ENCODE measurements at places on chromosomes 12 and 14.

DNA sequence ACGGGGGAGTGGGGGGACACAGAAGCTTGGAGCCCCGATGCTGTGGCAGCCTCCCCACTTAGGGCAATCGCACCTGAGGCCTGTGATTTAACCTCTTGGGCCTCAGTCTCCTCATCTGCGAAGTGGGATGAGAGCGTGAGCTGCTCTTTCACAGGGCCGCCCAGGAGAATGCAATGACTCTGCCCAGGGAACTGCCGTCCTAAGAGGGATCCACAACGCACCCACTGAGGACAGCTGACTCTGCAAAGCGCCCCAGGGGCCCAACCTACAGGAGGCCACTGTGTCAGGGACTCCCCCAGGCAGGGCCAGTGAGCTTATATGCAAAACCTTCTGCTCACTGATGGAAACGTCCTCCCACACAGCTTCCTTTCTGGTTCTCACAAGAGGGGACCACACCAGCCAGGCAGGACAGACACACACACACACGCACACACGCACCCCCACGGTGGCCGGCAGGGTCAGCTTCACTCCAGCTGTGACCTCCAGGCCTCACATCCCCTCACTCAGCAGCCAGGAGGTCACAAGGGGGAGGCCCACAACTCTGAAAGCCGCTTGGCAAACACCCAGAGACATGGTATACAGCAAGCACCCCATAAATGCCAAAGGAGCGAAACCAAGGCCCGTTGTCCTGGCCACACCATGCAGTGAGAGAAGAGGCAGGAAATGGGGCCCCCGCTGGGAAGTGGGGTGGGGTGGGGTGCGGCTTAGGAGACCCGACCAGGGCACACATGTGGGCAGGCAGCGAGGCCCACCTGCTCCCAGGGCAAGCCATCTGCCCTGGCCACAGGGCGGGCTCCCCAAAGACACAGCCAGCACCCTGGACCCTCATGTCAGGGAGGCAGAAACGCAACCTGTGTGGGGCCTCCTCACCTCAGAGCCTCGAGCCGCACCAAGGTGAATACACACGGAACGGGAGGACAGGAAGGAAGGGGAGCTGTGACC lies 73.3 kb downstream of the NCOR2 start:
- H3K36me3 ChIP-seq: peaks cover 3% of the 10 kb centered on the region
- H3K4me3 ChIP-seq: no peak overlapping the region
- no peak overlapping the region for H3K27ac ChIP-seq

- H3K27ac ChIP-seq: peak within 1 kb of the TSS; percentile 98
- peaks cover 12% of the 10 kb centered on the region for H3K4me1 ChIP-seq
- no peaks in the 10 kb centered on the region for H3K27me3 ChIP-seq
- H3K4me3 ChIP-seq: peak within 1 kb of the TSS; percentile 69
- H3K36me3 ChIP-seq: peaks cover 22% of the 10 kb centered on the region
Observed at GRCh38 chr14:24114532-24115421, at the start of the genes DCAF11 and NRL. TSS of gene DCAF11 (plus strand) at chr14:24114777. CDS start at chr14:24115595, 818 bp downstream. TSS of gene NRL (minus strand) at chr14:24114949. CDS start at chr14:24082848, 32,101 bp downstream.

DNA sequence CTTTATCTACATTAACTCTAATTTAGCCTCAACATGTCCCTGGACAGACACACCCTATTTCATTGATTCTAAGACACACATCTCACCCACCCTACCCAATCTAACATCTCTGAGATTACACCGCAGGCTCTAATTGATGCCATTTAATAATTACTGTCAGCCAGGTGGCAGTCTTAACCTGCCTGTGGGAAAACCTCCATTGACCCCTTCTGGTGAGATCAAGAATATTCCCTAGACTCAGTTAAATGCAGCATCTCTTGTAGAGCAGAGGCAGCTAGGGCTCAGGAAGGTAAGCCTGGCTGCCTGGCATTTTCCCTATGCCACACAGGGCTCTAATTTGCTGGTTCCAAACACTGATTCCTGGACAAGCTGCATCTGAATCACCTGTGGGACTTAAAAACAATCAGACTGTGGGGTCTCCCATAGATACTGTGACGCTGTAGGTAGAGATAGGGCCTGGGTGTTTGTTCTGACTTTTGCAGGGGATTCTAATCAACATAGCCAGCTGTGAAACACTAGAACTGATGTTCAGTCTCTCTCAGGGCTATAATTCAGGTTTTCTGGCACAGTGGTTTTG lies 14.3 kb downstream of the MCRS1 start:
- H3K36me3 ChIP-seq: peaks cover 19% of the 10 kb centered on the region
- H3K27me3 ChIP-seq: peaks cover 11% of the 10 kb centered on the region
- H3K4me1 ChIP-seq: peaks cover 6% of the 10 kb centered on the region
- H3K27ac ChIP-seq: no peak overlapping the region
- H3K4me3 ChIP-seq: no peak overlapping the region
- no peak for DNase-seq

GRCh38 chr14:61139006-61139599 lies 142.0 kb downstream of the TMEM30B start:
- no peak for DNase-seq
- no peaks in the 10 kb centered on the region for H3K4me1 ChIP-seq
- no peaks in the 10 kb centered on the region for H3K27me3 ChIP-seq
- no peak overlapping the region for H3K27ac ChIP-seq
- no peaks in the 10 kb centered on the region for H3K36me3 ChIP-seq
- H3K4me3 ChIP-seq: no peak overlapping the region

GRCh38 chr12:111761099-111761498 lies 5.6 kb upstream of the ALDH2 start:
- DNase-seq: no peak
- no peak overlapping the region for H3K27ac ChIP-seq
- H3K36me3 ChIP-seq: peaks cover 8% of the 10 kb centered on the region

DNA sequence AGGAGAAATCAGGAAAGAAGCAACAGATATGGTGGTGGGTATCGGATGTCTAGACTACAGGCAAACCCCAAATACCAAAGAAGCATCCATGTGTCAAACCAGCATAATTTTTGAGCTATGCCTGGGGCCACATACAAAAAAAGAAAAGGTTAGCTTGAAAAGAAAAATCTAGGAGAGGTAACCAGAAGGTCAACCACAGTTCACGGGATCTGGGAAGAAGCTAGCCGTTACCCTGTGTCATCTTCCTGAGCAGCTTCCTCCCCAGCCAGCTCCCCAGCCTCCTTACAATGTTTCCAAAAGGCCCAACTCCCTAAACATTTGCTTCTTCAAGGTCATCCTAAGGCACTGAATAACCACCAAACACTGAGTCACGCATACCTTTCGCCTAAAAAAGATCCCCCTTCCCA lies 3.1 kb downstream of the SINHCAF start:
- H3K4me1 ChIP-seq: peaks cover 8% of the 10 kb centered on the region
- no peaks in the 10 kb centered on the region for H3K27me3 ChIP-seq
- no peaks in the 10 kb centered on the region for H3K36me3 ChIP-seq
- H3K27ac ChIP-seq: peak overlapping the region; percentile 94

DNA sequence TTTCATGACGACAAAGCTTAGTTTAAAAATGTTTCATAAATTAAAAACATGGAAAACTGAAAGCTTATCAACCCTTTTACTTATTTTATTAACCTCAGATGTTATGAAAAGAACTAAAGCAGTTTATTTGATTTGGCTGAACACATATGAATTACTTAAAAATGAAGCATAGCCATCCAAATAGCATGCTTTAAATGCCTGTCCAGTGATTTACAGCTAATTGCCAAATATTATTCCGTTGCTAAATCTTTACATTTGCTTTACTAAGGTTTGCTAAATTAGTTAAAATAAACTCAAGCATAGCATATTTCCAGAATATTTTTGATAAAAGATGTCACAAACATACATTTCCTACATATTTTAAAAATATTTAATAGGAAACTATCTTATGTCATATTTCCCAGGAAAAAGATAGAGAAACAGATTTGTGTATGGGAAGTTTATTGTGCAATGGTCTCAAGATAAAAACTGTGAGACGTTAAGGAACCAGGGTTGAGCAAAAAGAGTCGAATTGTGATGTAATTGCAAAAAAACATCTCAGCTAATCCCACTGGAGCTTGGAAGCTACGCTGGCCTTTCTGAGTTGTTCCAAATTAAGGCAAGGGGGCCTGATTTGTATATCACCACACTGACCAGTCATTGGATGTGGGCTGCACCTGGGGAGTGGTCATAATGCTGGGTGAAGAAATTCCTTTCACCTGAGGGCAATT lies 25.8 kb downstream of the GPR135 start:
- DNase-seq: no peak
- no peaks in the 10 kb centered on the region for H3K27me3 ChIP-seq
- H3K27ac ChIP-seq: no peak overlapping the region
- H3K36me3 ChIP-seq: no peaks in the 10 kb centered on the region
- H3K4me1 ChIP-seq: no peaks in the 10 kb centered on the region

GRCh38 chr14:40280652-40281051 lies 848.4 kb upstream of the FBXO33 start:
- no peak for DNase-seq
- no peaks in the 10 kb centered on the region for H3K36me3 ChIP-seq
- no peak overlapping the region for H3K27ac ChIP-seq
- no peaks in the 10 kb centered on the region for H3K27me3 ChIP-seq

- H3K27ac ChIP-seq: no peak overlapping the region
- H3K4me1 ChIP-seq: no peaks in the 10 kb centered on the region
- no peak overlapping the region for H3K4me3 ChIP-seq
- DNase-seq: no peak
Observed at GRCh38 chr12:65257986-65258385, 20.5 kb upstream of the MSRB3 start.

DNA sequence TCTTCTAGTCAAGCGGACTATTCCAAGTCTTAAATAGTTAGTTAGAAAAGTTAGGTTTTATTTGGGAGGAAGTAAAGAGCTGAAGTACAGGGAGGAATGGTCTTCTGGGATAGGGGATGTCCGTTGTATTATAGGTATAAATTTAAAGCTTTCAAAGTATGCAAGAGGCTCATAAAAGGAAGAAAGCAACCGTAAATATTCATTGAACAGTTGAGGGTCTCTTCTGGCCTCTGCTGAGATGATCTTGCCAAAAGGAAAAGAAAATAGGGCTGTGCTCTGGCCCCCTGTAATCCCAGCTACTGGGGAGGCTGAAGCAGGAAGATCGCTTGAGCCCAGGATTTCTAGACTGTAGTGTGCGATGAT lies 377 bp upstream of the TIMELESS start:
- no peaks in the 10 kb centered on the region for H3K4me1 ChIP-seq
- H3K27ac ChIP-seq: peak overlapping the region; percentile 58
- H3K27me3 ChIP-seq: no peaks in the 10 kb centered on the region
- peak overlapping the region; percentile 84 for H3K4me3 ChIP-seq
- no peak for DNase-seq

DNA sequence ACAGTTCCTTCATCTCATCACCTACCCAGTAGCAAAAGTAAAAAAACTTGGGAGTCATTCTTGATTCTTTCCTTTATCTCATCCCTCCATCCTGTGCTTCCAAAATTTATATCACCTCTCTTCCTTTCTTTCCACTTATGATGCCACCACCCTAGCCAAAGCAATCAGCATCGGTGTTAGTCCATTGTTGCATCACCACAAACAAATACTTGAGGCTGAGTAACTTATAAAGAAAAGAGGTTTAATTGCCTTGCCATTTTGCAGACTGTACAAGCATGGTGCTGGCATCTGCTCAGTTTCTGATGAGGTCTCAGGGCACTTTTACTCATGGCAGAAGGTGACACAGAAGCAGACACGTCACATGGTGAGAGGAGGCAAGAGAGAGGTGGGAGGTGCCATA lies 19.8 kb upstream of the CATSPERB start:
- H3K36me3 ChIP-seq: no peaks in the 10 kb centered on the region
- H3K4me3 ChIP-seq: no peak overlapping the region
- no peak for DNase-seq
- H3K4me1 ChIP-seq: no peaks in the 10 kb centered on the region

GRCh38 chr12:2384029-2384386 lies 331.2 kb downstream of the CACNA1C start:
- H3K36me3 ChIP-seq: no peaks in the 10 kb centered on the region
- DNase-seq: no peak
- H3K4me1 ChIP-seq: no peaks in the 10 kb centered on the region

- H3K27me3 ChIP-seq: no peaks in the 10 kb centered on the region
- no peak overlapping the region for H3K27ac ChIP-seq
- H3K4me3 ChIP-seq: no peak overlapping the region
- H3K36me3 ChIP-seq: no peaks in the 10 kb centered on the region
Observed at GRCh38 chr12:18443768-18444437, 182.6 kb downstream of the PIK3C2G start.

GRCh38 chr12:91037276-91037675 lies 20.5 kb downstream of the KERA start:
- no peaks in the 10 kb centered on the region for H3K27me3 ChIP-seq
- no peaks in the 10 kb centered on the region for H3K4me1 ChIP-seq
- no peak overlapping the region for H3K27ac ChIP-seq
- no peak overlapping the region for H3K4me3 ChIP-seq

- H3K4me3 ChIP-seq: no peak overlapping the region
- no peaks in the 10 kb centered on the region for H3K4me1 ChIP-seq
- no peaks in the 10 kb centered on the region for H3K27me3 ChIP-seq
- H3K27ac ChIP-seq: no peak overlapping the region
- DNase-seq: no peak
- H3K36me3 ChIP-seq: no peaks in the 10 kb centered on the region
Observed at GRCh38 chr12:14043776-14044175, 62.4 kb upstream of the GRIN2B start.

DNA sequence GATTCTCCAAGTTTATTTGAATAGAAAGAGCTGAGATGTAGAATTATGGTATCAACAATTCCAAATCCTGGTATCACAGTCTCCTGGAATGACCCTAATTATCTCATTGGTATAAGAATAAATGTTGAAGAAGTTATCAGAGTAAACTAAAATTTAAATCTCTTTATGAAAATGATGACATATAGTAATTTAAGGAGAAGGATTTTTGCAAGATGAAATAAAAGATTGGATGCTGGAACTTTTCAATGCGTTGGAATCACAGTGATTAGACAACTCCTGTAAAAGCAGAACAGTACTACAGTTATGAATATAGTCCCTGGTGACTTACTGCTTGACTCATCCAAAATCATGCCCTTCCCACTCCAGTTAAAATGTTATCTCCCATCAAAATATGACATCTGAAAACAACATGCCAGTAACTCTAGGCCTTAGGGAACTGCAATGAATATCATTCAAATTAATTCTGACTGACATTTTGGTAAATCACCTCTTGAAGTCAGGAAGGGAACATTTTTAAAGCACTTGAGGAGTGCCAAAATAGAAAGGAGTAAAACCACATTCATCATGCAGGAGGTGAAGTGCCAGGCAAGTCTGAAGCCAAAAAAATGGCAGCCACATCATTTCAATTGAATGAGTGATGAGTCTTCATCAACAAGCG lies 197.8 kb upstream of the PRKD1 start:
- no peak for DNase-seq
- no peak overlapping the region for H3K4me3 ChIP-seq
- no peaks in the 10 kb centered on the region for H3K4me1 ChIP-seq
- no peaks in the 10 kb centered on the region for H3K36me3 ChIP-seq
- no peak overlapping the region for H3K27ac ChIP-seq

DNA sequence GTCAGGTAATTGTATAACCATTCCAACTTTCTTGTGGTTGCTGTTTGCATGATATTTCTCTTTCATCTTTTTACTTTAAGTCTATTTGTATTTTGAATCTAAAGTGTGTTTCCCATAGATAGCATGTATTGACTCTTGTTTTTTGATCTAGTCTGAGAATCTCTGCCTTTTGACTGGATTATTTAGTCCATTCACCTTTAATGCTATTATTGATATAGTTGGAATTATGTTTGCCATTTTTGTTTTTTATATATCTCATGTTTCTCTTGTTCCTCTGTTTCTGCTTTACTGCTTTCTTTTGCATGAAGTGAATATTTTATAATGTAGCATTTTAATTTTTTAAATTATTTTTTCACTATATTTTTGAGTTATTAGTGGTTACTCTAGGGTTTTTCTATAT lies 103.9 kb upstream of the PMCH start:
- H3K4me1 ChIP-seq: no peaks in the 10 kb centered on the region
- no peaks in the 10 kb centered on the region for H3K36me3 ChIP-seq
- no peak overlapping the region for H3K4me3 ChIP-seq
- no peak overlapping the region for H3K27ac ChIP-seq

GRCh38 chr14:71395151-71395604 lies 487.9 kb downstream of the PCNX1 start:
- H3K4me1 ChIP-seq: peaks cover 1% of the 10 kb centered on the region
- no peak overlapping the region for H3K27ac ChIP-seq
- H3K27me3 ChIP-seq: no peaks in the 10 kb centered on the region
- DNase-seq: no peak
